ENCODE measurements at places on chromosomes 5 and 9.

GRCh38 chr9:3824581-3824980, 298.8 kb upstream of the RFX3 start:
- DNase-seq = no peak

DNA sequence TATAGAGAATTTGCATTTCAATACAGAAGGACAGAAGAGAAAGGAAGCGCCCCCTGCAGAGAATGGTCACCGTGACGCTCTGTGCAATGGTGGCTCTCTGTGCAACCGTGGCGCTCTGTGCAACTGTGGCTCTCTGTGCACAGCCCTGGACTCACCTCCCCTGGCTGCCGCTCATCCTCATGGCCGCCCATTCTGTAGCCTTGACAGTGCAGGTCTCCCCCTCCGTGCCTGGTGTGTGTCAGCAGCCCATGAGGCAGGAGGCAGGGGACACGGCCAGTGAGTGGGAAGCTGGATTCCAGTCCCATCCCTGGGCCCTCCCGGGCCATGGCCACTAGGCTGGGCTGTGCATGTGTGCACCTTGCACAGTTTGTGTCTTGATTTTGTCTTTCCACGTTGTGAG, 12.0 kb downstream of the EXOC3 start:
- no peak for DNase-seq

GRCh38 chr5:97267767-97268166, 84.7 kb upstream of the RIOK2 start:
- no peak for DNase-seq

DNA sequence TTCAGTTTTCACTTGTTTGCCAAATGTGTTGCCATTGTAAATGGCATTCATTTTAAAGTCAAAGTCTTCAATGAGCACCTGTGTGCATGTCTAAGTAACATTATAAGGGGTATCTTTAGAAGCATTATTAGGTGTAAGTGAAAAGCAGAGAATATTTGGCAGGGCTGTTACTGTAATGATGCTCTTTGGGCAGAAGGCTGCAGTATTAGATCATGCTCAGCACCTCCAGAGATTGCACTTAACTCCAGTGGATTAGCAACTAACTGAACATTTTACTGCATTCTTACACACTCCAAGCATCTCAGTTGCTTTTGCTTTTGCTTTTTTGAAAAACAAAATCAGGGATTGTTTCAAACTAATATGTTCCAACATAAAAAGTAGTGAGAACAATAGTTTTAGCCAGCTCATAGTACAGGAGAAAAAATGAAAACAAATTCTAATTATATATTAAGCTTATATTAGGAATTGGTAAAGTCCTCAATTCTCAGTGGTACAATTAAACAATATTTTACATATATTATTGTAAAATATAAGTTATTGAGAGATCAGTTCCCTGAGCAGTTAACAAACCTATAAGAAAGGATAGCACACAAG, 1740.9 kb upstream of the CDH9 start:
- DNase-seq = peak; percentile 33

GRCh38 chr5:75675783-75676182, 41.5 kb downstream of the POC5 start:
- DNase-seq = no peak

- no peak for DNase-seq
Measured at GRCh38 chr5:4551034-4551433, 589.1 kb upstream of the ADAMTS16 start.

- DNase-seq = no peak
Measured at GRCh38 chr9:92440751-92441046, 16.4 kb upstream of the OMD start.

DNA sequence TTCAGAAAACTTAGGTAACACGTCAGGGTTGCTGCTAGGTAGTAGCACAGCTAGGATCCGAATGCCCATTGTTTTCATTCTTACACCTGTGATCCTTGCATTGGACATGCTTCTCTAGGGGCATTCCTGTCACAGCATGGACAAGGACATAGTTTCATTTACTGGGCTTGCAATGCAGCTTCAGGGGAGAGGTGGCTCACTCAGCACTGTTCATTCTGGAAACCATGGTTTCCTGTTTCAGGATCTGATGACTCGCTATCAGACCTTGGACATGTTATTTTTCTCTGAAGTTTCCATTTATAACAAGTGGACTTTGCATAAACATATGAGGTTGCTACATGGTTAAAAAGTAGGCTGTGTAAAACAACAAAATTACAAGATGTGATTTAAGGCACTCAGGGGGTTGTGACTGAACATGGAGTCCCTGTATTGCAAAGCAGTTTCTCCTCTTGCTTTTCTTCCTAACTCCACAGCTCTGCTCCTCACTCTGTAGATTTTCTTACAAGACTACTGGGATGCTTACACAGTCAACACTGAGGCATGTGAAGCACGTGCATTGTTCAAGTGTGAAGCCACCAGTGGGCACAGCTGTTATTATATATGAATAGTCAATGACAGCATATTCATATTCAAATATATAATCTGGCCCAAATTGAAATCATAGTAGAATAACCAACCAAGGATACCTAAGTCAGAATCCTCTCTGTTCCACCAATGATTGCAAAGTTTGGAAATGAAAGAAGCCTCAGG, 66.1 kb upstream of the STK32A start:
- no peak for DNase-seq

- no peak for DNase-seq
Measured at GRCh38 chr5:2575292-2575691, 176.2 kb downstream of the IRX2 start.

DNA sequence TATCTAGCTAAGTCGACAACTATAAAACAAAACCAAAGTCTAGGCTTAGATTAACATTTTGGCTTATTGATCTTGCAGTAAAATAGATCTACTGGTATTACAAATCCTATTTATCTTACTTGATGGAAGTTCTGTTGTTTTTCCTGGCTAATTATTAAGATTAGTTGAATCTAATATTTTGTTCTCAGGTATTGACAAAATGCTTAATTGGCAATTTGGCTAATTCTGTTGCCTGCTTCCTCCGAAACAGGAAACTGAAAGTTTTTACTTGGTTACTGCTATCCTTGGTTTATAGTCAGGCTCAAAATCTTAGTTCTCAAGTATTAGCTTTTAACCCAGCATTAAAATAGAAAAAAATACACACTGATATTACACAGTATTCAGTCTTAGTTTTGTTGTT, 820.5 kb downstream of the NR2F1-AS1 start:
- no peak for DNase-seq

DNA sequence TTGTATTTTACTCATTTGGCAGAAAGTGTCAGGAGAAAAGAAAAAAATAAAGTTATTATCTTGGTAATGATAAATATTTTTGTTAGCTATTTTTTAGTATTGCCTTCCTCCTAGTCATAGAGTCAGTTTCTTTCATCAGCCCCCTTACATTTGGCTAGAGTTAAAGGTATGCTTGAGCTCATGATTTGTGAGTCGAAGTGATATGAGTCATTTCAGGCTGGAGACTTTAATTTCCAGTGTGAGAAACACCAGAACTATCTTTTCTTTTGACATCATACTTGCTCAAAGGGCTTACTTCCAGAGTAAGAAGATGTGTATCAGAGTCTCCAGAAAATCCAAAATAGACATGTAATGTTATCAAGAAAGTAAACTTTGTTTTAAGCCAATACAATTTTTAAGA, 746.7 kb upstream of the TYRP1 start:
- DNase-seq = no peak

DNA sequence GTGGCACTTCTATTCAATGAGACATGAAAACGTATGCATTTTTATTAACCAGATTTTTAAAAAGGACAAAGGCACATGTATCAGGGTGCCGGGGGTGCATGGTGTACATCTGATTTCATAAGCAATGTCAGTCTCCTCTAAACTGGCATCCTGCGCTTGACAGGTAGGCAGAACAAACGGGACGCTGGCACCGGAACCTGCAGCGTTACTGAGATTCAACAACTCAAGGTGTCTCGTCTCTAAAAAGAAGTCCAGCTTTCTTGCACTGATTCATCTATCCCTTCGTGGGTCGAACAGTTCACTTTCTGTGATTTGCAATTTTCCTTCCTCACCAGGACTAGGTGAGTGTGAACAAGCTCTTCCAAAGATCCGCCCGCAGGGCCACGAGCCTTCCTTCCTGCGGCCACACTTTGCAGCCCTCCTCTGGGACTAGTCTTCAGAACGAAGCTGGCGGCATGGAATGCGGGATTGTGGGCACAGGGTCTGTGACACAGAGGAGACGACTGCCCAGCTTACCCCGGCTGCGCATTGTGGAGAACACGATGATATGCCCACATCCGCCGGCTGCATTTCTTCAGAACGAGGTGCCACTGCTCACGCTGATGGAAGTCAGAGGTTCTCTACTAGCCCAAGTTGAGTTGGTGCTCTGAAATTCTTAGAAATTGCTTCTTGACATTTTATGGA, 7.2 kb downstream of the SLC6A3 start:
- DNase-seq = no peak

DNA sequence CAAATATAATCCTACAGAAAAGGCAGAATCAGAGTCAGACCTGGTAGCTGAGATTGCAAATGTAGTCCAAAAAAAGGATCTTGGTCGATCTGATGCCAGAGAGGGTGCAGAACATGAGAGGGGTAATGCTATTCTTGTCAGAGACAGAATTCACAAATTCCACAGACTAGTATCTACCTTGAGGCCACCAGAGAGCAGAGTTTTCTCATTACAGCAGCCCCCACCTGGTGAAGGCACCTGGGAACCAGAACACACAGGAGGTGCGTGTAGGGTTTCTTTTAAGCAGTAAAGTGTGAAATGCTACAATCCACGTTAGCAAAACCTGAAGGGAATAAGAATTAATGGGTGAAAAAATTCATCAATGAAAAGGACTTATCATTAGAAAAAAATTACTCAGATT, 145.8 kb downstream of the GIN1 start:
- no peak for DNase-seq

GRCh38 chr5:69467442-69468225, 25.0 kb upstream of the OCLN start:
- DNase-seq = no peak

- DNase-seq = no peak
Measured at GRCh38 chr9:135306699-135307098, 172.9 kb upstream of the PPP1R26 start.

- peak; percentile 48 for DNase-seq
Measured at GRCh38 chr5:102755686-102756371, 724 bp downstream of the PAM start.

- peak; percentile 69 for DNase-seq
Measured at GRCh38 chr5:95669540-95669939, 13.3 kb downstream of the SPATA9 start.

GRCh38 chr5:115666023-115666422, 40.2 kb upstream of the TMED7 start:
- no peak for DNase-seq
